Hematopoietic multipotent progenitor cell treated with erythropoietin and hydrocortisone succinate and interleukin-3 and kit ligand, for 6 days (in vitro differentiated cells): ENCODE measurements at places on chromosomes 13 and 19.

- no peak for DNase-seq
Measured at GRCh38 chr19:310141-310651, 19.0 kb upstream of the PLPP2 start.

DNA sequence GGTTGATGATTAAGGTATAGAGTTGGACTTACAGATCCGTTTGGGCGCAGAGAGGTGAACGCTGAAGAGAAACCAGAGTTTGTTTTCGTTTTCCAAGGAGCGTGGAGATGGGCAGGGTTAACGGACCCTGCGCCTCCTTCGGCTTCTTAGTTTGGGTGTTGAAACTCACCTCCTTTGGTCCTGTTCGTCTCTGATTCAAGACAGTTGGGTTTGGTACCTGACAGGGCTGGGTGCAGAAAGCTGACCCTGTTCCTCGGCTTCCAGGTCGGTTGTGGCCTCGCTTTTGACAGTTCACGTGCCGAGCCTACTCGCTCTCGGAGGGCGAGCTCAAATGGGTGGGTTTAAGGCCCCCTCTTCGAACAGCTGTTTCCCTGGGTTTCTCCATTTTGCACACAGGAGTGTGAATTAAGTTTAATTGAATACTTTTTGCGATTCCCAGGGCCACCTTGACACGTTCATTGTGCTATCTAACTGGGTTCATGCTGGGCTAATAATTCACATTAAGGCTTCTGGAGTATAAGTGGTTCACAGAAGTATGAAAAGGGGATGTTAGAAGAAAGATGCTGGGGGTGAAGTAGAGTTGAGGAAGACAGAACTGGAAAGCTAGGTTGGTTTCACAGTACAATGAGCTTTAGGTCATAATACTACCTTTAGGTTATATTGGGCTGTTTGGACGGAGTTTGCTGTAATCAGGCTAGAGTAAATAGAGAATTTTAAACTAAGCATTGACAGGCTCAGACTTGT, 638 bp downstream of the USPL1 start:
- DNase-seq = peak; percentile 35

- peak; percentile 10 for DNase-seq
Measured at GRCh38 chr13:20666948-20667347, 36.6 kb upstream of the IL17D start.

GRCh38 chr13:111663505-111663904, 343.1 kb downstream of the TEX29 start:
- no peak for DNase-seq

GRCh38 chr13:43223216-43223615, 199.8 kb downstream of the DNAJC15 start:
- DNase-seq = no peak

DNA sequence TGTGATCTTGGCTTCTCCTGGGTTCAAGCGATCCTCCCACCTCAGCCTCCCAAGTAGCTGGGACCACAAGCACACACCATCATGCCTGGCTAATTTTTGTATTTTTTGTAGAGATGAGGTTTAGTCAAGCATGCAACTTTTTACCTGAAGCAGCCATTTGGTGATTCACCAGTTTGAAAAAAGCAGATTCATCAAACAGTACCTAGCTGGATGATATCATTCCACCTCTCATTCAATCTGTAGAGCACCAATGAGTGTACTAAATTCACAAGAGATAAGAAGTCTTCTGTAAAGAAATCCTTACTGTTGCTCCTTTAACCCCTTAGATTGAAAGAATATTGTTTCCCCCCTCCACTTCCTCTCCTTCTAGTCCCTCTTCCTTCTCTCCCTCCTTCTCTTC, 261.1 kb upstream of the RFC3 start:
- no peak for DNase-seq

GRCh38 chr13:38620876-38621275, 66.0 kb upstream of the FREM2 start:
- no peak for DNase-seq

DNA sequence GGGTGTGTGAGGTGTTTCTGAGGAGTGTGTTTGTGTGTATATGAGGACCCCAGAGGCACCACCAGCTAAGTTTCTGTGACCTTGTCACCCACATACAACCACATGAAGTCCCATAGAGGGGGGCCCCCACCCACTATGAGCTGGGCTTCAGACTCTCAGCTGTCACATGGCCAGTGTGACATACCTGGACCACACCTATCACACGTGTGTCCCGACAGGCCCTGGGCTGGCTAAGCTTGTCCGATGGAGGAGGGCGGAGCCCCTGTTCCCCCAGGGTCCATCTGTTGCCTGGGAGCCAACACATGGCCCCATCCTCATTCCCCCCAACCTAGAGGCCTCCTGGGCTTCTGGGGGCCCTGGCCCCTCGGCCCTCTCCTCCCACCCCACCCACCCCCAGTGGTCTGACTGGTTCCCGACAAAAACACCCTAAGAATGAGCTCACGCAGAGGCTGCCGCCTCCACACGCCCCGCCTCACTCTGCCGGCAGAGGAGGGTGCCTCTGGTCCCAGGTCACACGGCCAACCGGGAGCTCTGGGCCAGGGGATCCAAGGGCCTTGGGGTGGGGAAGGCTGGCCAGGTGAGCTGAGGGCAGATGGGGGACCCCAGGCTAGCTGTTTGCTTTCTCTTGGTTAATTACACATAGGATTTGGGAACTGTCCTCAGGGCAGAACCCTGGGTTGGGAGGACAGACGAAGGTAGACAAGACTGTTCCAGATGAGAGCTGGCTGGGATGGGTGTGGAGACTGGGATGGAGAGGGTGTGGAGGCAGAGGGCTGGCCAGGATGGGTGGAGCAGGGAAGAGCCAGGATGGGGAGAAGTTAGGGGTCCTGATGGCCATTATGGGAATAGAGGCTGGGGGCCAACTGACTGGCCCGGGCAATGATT, 4.3 kb downstream of the KLC3 start:
- DNase-seq = no peak

GRCh38 chr13:56773148-56773547, 367.6 kb upstream of the PRR20A start:
- DNase-seq = no peak

- no peak for DNase-seq
Measured at GRCh38 chr13:102693776-102694175, 1.1 kb downstream of the METTL21C start.

- no peak for DNase-seq
Measured at GRCh38 chr13:113652404-113653263, 5.4 kb downstream of the ATP4B start.

DNA sequence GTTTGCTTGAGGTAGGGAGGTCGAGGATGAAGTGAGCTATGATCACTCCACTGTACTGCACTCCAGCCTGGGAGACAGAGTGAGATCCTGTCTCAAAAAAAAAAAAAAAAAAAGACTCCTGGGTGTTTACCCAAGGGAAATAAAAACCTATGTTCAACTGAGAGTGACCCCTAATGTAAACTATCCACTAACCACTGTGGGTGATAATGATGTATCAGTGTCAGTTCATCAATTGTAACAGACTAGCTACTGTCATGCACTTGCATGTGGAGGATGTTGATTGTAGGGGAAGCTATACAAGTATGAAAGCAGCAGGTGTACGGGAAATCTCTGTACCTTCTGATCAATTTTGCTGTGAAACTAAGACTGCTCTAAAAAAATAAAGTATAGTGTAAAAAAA, 2.6 kb upstream of the CIB3 start:
- DNase-seq = no peak
